ENCODE measurements at places on chromosomes 7 and 10. TPM values are rescaled to one million over a fixed set of nuclear protein-coding genes. Genes with fewer than 3 reads are reported as not detected.

The CYP3A4 gene
- not detected for polyA plus RNA-seq

The NEUROD6 gene
- not detected for polyA plus RNA-seq

The PRPS1L1 gene
- polyA plus RNA-seq = not detected

The C7orf57 gene
- polyA plus RNA-seq = 0.08 TPM

The OPN1SW gene
- not detected for polyA plus RNA-seq

The TMEM130 gene
- polyA plus RNA-seq = not detected

The STEAP1B gene
- not detected for polyA plus RNA-seq

The GNAT3 gene
- polyA plus RNA-seq = not detected

The SPDYE6 gene
- polyA plus RNA-seq = 0.14 TPM

The HHEX gene
- polyA plus RNA-seq = 0.24 TPM

The FAM24A gene
- polyA plus RNA-seq = not detected

The NANOS1 gene
- polyA plus RNA-seq = not detected

The LIPJ gene
- not detected for polyA plus RNA-seq

The WDR86 gene
- 3.1 TPM for polyA plus RNA-seq

The LRIT1 gene
- not detected for polyA plus RNA-seq

The BLNK gene
- polyA plus RNA-seq = 0.17 TPM

The EBLN1 gene
- polyA plus RNA-seq = not detected

The IFIT1B gene
- 0.44 TPM for polyA plus RNA-seq

The AUTS2 gene
- polyA plus RNA-seq = 0.40 TPM

The UNCX gene
- polyA plus RNA-seq = not detected

The FAM25G gene
- not detected for polyA plus RNA-seq

The MYH16 gene
- polyA plus RNA-seq = not detected

The USP6NL gene
- polyA plus RNA-seq = 2.2 TPM

The PPP1R17 gene
- polyA plus RNA-seq = not detected

The ZNF467 gene
- 6.8 TPM for polyA plus RNA-seq

The HDAC9 gene
- 0.28 TPM for polyA plus RNA-seq

The MAPK8 gene
- 25.8 TPM for polyA plus RNA-seq

The CRHR2 gene
- not detected for polyA plus RNA-seq

The ANKRD1 gene
- polyA plus RNA-seq = not detected

The CNOT4 gene
- polyA plus RNA-seq = 20.0 TPM

The POT1 gene
- 26.9 TPM for polyA plus RNA-seq

The PIK3AP1 gene
- 0.57 TPM for polyA plus RNA-seq

The PAPOLB gene
- not detected for polyA plus RNA-seq

The CALCR gene
- polyA plus RNA-seq = not detected

The CCNJ gene
- polyA plus RNA-seq = 1.1 TPM

The FEZF1 gene
- polyA plus RNA-seq = not detected

The TMEM139 gene
- polyA plus RNA-seq = 0.46 TPM

The CPN1 gene
- polyA plus RNA-seq = not detected

The BAMBI gene
- not detected for polyA plus RNA-seq

The TUBAL3 gene
- polyA plus RNA-seq = not detected

Measured in naive thymus-derived CD4-positive, alpha-beta T cell (primary cell).